ENCODE measurements at places on chromosomes 16 and 17.

DNA sequence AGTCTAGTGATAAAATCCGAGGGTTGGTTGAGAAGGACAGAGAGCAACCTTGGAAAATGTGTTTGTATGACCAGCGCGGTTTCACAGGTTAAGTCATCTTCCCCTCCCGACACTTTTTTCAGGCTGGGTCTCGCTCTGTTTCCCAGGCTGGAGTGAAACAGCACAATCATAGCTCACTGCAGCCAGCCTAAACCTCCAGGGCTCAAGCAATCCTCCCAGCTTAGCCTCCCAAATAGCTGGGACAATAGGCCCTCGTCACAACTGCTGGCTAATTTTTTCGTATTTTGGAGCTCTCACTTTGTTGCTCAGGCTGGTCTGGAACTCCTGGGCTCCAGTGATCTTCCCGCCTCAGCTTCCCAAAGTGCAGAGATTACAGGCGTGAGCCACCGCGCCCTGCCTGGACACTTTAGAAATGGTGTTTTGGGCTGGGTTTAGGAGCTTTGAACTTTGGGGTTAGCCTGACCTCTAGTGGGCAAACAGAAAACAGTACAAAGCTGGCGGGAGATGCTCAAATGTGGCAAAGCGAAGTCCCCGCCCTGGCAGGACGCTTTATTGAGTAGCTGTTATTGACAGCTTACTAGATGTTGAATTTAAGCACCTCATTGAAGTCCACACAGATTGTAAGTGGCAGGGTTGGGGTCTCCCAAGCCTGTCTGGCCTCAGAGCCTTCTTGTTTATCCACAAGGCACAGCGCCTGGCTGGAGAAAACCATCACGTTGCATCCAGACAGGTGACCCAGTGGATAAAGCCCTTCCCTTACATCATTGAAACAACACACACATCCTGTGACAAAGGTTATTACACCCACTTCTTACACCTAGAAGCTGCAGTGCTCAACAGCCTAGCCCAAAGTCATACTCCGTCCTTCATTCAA, 34.7 kb upstream of the RBBP6 start:
- no peak for DNase-seq

DNA sequence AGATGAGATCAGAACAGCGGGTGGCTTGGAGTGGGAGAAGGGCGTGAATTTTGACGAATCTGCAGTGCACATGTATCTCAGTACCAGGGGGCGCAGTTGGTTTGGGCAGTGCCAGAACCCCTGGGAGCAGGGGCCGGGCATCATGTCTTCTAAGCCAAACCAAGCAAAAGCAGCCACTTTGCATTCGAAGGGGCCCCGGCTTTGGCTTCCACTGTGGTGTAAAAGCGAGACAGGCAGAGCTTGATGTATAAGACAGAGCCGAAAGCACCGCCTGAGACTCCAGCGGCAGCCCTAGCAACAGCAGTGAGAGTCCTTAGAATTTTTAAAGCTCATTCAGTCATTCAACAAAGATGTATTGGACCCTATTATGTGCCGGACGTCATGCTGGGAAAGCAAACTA, 3.8 kb upstream of the XYLT1 start:
- DNase-seq = no peak

GRCh38 chr17:60455378-60455777, 33.1 kb downstream of the CHCT1 start:
- no peak for DNase-seq

- no peak for DNase-seq
These were observed 49.3 kb downstream of the RMI2 start for GRCh38 chr16:11394593-11394960.

- no peak for DNase-seq
These were observed 608 bp upstream of the COX10 start for GRCh38 chr17:14068542-14069250.

GRCh38 chr16:23692190-23692837, 13.6 kb downstream of the PLK1 start:
- DNase-seq = no peak

- DNase-seq = no peak
These were observed 908.4 kb downstream of the KCNJ18 start for GRCh38 chr17:22600644-22601298.
